ENCODE measurements at places on chromosomes 2 and 18.

DNA sequence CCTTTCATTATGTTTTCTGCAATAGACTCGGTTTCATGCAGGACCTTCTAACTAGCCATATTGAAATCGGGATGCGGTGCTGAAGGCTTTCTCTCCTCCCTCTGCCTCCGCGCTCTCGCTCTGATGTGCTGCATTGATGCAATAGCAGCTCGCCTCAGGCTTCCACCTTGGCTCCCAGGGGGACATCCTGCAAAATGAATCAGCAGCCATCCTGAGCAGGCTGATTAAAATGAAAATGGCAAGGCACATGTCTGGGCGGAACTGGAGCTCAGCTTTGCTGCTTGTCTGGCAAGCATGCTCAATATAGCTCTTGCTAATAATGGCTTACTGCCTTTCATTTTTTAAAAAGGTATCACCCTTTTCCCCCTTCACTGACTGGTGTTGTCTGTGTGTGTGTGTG lies 806 bp upstream of the MYT1L start:
- peak; percentile 54 for DNase-seq

- DNase-seq: no peak
These were observed 35.6 kb downstream of the SGPP2 start for GRCh38 chr2:222459983-222460382.

DNA sequence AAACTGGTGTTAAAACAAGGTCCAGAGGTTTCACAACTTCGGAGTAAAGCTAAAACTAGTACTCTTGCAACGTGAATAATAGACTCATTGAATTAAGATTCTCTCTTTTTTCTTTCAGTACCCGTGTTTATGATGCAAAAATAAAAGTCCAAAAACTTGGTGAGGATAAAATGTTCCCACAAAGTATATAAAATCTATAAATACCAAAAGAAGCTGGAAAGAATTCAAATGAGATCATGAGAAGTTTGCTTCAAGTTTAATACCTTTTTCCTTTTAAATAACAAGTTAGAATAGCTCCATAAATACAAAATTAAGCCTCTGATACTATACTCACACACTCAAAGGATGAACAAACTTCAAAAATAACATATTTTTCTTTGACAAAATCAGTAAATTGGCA lies 34.0 kb downstream of the METTL4 start:
- no peak for DNase-seq

DNA sequence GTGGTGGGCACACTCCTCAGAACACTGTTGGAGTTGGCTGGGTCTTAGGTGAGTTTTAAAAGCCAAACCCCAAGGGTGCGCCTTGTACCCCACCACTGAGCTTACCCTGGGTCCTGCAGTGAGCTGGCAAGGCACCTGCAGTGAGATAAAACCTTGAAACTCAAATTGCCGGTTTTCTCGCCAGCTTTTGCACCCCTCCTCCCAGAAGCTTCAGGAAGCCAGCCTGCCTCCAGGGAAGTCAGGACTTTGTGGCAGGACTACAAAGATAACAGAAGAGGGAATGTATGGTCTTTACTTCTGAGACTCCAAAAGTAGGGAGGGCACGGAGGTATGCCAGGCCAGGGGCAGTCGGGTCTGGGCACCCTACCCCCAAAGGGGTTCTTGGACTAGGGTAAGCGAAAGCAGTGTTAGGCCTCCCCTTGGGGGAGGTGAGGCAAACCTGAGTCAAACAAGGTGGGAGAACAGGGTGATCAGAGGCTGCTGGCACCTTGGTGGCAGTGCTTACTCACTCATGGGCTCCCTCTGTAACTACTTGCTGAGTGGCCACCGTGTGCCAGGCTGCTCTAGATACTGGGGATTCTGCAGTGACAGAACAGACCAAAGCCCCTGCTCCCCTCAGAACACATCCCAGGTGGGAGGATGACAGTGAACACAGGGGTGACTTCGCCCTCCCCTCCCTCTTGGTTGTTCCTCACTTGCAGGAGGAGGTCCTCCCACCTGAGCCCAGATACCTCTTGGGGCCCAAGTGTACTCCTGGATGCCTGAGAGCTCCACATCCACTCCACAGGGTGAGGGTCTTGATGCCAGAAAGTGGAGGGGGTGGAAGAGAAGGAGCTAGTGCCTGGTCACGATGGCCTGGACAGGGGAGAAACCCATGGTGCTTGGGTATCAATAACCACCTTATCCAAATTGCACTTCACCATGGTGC lies 69.3 kb upstream of the RGPD5 start:
- no peak for DNase-seq

- DNase-seq: no peak
These were observed 705 bp downstream of the YES1 start for GRCh38 chr18:811182-811891.
